ENCODE measurements at places on chromosomes 1 and 21.

DNA sequence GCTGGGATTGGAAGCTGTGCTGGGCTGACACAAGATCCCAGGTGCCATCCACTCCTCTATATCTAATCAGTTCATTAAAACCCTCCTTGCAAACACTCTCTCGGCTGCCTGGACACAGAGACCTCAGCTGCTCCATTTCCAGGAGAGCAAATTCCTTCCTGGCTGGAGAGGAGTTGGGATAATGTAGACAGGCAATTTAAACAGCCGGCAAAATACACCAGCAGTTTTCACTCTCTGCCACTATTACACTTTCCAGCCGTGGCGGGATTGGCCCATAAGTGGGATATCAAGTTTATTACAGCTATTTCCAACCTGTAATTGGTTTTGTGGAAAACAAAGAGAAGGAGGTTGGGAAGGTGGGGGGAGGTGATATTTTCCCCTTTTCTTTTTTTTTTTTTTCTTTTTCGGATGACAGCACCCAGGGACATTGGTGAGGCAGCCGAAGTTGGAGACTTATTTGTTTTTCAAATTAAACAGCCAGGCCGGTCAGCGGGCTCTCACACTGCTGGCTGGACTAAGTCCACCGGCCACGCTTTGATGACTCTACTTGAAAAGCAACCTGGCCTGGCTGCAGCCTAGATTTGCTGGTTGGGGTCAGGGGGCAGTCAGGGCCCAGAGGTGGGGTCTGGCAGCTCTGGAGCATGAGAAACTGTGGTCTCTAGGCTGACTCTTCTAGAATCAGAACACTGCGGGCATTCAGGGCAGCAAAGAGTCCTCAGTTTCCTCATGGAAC is 177.4 kb downstream of the IGSF21 start:
- peak; percentile 48 for DNase-seq

- no peak for DNase-seq
These were observed 538.8 kb downstream of the MATN1 start for GRCh38 chr1:30184393-30185141.

GRCh38 chr21:28949318-28949717 is 43.4 kb downstream of the LTN1 start:
- DNase-seq: no peak

DNA sequence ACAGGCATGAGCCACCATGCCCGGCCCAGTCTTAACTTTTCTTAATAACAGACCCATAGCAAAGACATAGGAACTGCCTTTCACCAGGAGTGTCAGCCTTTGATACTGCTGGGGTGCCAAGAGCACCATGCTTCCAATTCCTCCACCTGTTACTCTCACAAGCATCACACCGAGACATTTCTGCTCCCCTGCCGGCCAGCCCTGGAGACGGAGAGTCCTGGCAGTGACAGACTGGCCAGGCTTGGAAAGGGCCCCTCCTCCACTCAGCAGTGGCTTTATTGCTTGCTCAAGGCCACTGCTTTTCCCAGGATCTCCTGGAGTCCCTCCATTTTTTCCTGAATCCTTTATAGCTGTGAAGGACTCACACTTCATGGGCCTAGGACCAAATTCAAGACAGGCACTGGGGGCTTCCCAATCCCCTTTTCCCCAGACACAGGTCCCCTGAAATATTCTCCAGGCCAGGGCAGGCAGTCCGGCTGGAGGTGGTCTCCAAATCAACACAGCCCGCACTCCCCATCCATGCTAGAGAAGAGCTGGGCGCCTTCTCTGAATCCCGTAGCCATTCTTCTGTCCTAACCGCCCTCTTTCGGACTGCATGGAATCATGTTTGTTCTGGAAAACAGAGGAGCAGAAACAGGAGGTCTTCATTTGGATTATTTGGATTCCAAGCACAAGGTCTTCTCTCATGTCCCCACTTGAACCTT is 25.5 kb upstream of the PTPRF start:
- no peak for DNase-seq

GRCh38 chr1:5616366-5617178 is 375.7 kb downstream of the NPHP4 start:
- no peak for DNase-seq

GRCh38 chr1:234582681-234583301 is 27.2 kb downstream of the IRF2BP2 start:
- DNase-seq: no peak

- DNase-seq: no peak
These were observed 5.4 kb downstream of the CDKN2C start for GRCh38 chr1:50975436-50975835.

All from NCI-H526 treated with DMSO at 0.1 percent for 48 hours (cell line).